ENCODE measurements at places on chromosomes 6 and 20.

- H3K27ac ChIP-seq, result peak overlapping the region; percentile 74
- H3K4me3 ChIP-seq, result no peak overlapping the region
- no peaks in the 10 kb centered on the region for H3K27me3 ChIP-seq
- H3K4me1 ChIP-seq, result peaks cover 6% of the 10 kb centered on the region
- DNase-seq, result peak; percentile 59
- peaks cover 9% of the 10 kb centered on the region for H3K36me3 ChIP-seq
Measured at GRCh38 chr6:36615018-36615761, 21.0 kb downstream of the SRSF3 start.

DNA sequence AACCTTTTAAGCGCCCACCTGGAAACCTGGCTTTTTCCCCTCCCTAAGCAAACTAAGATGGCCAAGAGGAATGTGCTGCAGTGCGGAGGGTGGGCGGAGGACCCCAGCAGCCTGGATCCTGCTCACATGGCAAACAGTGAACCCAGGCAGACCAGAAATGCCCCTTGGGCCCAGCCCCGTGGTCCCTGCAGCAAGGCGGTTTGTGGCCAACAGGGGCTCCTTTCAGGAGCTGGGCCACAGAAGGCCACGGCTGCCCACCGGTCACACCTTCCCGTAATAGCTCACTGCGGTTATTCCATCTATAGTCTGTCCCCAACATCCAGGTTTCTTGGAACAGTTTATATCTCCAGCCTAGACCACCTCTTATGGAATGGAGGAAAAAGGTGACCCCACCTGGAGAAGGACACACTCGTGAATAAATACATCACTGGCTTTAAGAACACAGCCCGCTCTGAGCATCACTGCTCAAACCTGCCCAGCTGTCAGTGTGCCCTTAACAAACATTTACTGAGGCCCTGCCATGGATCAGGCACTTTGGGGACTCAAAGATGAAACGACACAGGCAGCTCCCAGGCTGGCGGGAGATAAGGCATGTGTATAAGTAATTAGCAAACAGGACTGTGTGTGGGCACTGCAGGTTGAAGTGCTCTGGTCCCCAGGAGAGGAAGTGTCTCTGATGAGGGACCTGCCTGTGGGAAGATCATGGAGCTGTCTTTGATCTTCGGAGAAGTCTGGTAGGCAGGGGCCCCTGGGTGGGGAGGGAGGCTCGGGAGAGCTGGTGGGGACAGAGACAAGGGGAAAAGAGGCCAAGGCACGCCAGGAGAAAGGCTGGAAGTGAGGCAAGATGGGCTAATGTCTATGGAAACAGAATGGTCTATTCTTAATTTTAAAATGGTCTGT lies 3.2 kb upstream of the TUBB1 start:
- peak overlapping the region; percentile 70 for H3K4me3 ChIP-seq
- no peaks in the 10 kb centered on the region for H3K27me3 ChIP-seq
- peak overlapping the region; percentile 95 for H3K27ac ChIP-seq
- H3K36me3 ChIP-seq, result peaks cover 5% of the 10 kb centered on the region
- no peak for DNase-seq
- H3K4me1 ChIP-seq, result peaks cover 51% of the 10 kb centered on the region

GRCh38 chr6:136628996-136629395 lies 78.8 kb upstream of the MAP7 start:
- no peak overlapping the region for H3K27ac ChIP-seq
- peaks cover 33% of the 10 kb centered on the region for H3K36me3 ChIP-seq
- H3K4me3 ChIP-seq, result no peak overlapping the region
- H3K4me1 ChIP-seq, result no peaks in the 10 kb centered on the region
- no peak for DNase-seq

DNA sequence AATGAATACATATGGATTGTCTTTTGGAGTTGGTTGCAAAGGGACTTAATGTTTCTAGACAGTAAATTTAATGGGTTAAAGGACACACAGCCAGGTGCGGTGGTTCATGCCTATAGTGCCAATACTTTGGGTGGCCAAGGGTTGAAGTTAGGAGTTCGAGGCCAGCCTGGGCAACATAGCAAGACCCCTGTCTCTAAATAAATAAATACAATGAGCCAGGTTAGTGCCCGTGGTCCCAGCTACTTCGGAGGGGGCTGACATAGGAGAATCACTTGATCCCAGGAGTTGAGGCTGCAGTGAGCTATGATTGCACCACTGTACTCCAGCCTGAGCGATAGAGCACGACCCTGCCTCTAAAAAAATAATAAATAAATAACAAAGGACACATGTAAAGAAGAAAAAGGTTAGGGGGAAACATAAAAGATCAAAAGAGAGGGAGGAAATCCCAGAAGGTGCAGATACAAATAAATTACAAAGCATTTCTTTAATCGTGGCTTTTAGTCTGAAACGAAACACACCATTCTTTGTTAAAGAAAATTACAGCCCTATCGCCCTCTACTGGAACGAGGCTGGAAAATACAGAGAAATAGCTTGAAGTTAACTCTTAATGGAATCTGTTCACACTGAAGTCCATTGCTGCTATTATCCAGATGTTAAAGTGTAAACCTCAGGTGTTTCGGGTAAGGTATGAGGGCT lies 42.6 kb upstream of the SCML4 start:
- peaks cover 39% of the 10 kb centered on the region for H3K4me1 ChIP-seq
- H3K27me3 ChIP-seq, result no peaks in the 10 kb centered on the region
- peak overlapping the region; percentile 34 for H3K27ac ChIP-seq
- DNase-seq, result no peak
- H3K36me3 ChIP-seq, result peaks cover 7% of the 10 kb centered on the region
- peak overlapping the region; percentile 76 for H3K4me3 ChIP-seq

DNA sequence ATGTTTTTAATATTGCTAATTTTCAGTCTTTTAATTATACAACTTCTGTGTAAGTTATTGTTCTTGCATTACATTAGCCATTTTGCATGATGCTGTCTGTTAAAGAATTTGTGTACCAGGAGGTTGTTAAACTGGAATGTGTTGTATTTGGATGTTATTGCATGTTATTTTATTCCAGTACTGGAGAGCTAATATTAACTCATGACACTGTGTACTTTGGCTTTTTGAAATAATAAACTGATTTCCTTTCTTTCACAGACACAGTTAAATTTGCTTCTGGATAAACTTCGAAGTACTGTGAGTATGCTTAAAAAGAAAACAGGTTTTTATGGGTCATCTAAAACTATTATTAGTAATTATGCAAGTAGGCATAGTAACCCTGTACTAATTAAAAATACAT lies 121.3 kb downstream of the MYO6 start:
- no peak overlapping the region for H3K4me3 ChIP-seq
- no peaks in the 10 kb centered on the region for H3K36me3 ChIP-seq
- H3K27ac ChIP-seq, result no peak overlapping the region
- DNase-seq, result no peak
- peaks cover 4% of the 10 kb centered on the region for H3K27me3 ChIP-seq
- H3K4me1 ChIP-seq, result no peaks in the 10 kb centered on the region

DNA sequence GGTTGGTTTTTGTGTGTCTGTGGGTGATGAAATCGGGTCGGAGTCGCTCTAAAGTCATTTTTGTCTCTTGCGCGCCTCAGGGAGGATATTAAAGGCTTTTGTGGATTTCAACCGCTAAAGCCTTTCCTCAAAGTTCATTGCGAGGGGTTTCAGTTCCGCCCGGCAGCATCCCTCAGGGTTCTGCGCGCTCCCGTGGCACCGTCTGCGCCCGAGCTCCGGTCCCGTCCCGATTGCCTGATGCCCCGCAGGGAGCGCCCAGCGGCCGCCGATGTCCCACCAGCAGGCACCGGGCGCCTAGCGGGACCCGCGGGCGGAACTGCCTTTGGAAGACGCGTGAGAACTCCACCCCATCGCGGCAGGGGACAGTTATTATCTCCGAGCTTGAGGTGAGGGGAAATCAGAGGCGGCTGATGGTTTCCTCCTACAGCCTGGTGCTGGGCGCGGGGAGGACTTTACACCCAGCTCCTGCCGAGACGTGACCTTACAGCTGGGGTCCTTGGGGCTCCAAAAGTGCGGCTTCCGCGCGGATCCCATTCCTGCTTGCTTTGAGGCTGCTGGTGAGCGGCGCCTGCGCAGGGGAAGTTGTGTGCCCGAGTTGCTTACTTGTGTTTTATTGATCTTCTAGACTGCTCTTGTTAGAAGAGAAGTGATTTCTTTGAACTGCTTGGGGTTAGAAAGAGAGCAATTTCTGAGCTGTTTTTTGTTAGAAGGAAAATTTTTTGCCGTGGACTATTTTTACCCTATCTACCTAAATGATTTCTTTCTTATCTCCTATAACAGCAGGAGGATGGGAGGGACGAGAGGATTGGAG lies 27.1 kb downstream of the ULBP1 start:
- H3K27ac ChIP-seq, result peak overlapping the region; percentile 95
- DNase-seq, result peak; percentile 53
- H3K27me3 ChIP-seq, result peaks cover 88% of the 10 kb centered on the region
- peak overlapping the region; percentile 86 for H3K4me3 ChIP-seq
- peaks cover 14% of the 10 kb centered on the region for H3K36me3 ChIP-seq
- H3K4me1 ChIP-seq, result peaks cover 39% of the 10 kb centered on the region

- no peak for DNase-seq
- H3K4me1 ChIP-seq, result peaks cover 32% of the 10 kb centered on the region
- no peaks in the 10 kb centered on the region for H3K36me3 ChIP-seq
Measured at GRCh38 chr6:36733300-36733699, 35.7 kb downstream of the RAB44 start.

DNA sequence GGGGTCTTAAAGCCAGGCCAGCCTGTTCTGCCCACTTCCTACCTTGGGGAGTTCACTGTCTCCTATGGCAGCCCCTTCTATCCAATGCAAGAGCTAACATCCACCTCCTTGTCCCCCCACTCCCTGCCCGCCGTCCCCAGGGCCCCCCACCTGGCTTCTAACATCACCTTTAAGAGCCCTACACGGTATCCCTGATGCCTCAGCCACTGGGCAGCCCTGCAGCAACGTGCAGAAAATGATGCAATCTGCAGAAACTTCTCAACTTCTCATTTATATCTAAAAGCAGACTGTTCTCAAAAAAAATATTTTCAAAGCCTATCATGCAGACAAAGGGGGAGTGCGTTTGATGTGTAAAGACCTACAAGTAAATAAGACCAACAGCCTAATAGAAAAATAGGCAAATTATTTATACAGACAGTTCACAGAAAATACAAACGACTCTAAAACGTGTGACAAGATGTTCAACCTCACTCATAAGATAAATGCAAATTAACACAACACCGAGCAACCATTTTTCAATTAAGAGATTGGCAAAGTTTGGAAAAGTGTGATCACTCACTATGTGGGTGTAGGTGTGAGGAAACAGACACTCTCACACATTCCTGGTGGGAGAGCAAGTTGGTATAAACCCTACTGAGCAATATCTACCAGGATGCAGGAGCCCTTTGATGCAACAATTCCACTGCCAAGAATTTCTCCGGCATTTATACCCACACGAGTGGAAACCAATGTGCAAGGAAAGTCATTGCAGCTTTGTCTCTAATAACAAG lies 15.1 kb upstream of the HCK start:
- DNase-seq, result no peak
- H3K4me3 ChIP-seq, result no peak overlapping the region
- H3K36me3 ChIP-seq, result no peaks in the 10 kb centered on the region
- peaks cover 56% of the 10 kb centered on the region for H3K4me1 ChIP-seq

DNA sequence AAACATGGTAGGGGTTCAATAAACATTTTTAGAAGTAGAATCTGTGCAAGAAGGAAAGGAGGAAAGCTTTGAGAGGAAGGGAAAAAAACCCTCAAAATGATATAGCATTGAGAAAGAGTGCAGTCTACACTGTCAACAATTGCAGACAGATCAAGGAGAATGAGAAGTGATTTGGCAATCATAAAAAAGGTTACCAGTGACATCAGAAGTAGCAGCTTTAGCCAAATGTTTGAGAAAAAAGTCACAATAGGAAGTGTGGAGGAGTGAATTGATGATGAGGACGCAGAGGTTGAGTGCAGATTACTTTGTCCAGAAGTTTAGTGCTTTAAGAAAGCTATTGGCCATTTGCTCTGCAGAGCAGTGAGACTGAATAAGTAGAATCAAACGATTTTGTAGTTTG lies 155.0 kb downstream of the GJA1 start:
- H3K27me3 ChIP-seq, result no peaks in the 10 kb centered on the region
- no peak for DNase-seq
- no peaks in the 10 kb centered on the region for H3K36me3 ChIP-seq
- no peaks in the 10 kb centered on the region for H3K4me1 ChIP-seq
- no peak overlapping the region for H3K4me3 ChIP-seq
- no peak overlapping the region for H3K27ac ChIP-seq

GRCh38 chr20:35303382-35303734 lies 11.1 kb upstream of the FAM83C start:
- H3K36me3 ChIP-seq, result no peaks in the 10 kb centered on the region
- H3K4me3 ChIP-seq, result no peak overlapping the region
- H3K27me3 ChIP-seq, result no peaks in the 10 kb centered on the region
- no peak overlapping the region for H3K27ac ChIP-seq
- DNase-seq, result no peak

- DNase-seq, result no peak
- H3K36me3 ChIP-seq, result no peaks in the 10 kb centered on the region
- H3K27me3 ChIP-seq, result no peaks in the 10 kb centered on the region
- H3K27ac ChIP-seq, result no peak overlapping the region
- no peak overlapping the region for H3K4me3 ChIP-seq
- no peaks in the 10 kb centered on the region for H3K4me1 ChIP-seq
Measured at GRCh38 chr6:100693249-100693927, 187.7 kb downstream of the ASCC3 start.

GRCh38 chr20:3539311-3540107 lies 68.7 kb downstream of the ATRN start:
- H3K27ac ChIP-seq, result no peak overlapping the region
- no peaks in the 10 kb centered on the region for H3K4me1 ChIP-seq
- no peaks in the 10 kb centered on the region for H3K27me3 ChIP-seq
- DNase-seq, result no peak
- H3K4me3 ChIP-seq, result no peak overlapping the region

- peaks cover 93% of the 10 kb centered on the region for H3K4me1 ChIP-seq
- peak overlapping the region; percentile 30 for H3K27ac ChIP-seq
- H3K36me3 ChIP-seq, result no peaks in the 10 kb centered on the region
- no peaks in the 10 kb centered on the region for H3K27me3 ChIP-seq
- DNase-seq, result no peak
Measured at GRCh38 chr6:156848533-156848932, 71.4 kb downstream of the ARID1B start.

- H3K27me3 ChIP-seq, result no peaks in the 10 kb centered on the region
- H3K27ac ChIP-seq, result no peak overlapping the region
- no peak for DNase-seq
- no peaks in the 10 kb centered on the region for H3K36me3 ChIP-seq
Measured at GRCh38 chr6:67698534-67698933, 936.5 kb upstream of the ADGRB3 start.

- no peak for DNase-seq
- no peaks in the 10 kb centered on the region for H3K36me3 ChIP-seq
- H3K4me3 ChIP-seq, result no peak overlapping the region
- peaks cover 7% of the 10 kb centered on the region for H3K27me3 ChIP-seq
- H3K27ac ChIP-seq, result no peak overlapping the region
Measured at GRCh38 chr6:104229057-104229456, 630.7 kb downstream of the HACE1 start.

DNA sequence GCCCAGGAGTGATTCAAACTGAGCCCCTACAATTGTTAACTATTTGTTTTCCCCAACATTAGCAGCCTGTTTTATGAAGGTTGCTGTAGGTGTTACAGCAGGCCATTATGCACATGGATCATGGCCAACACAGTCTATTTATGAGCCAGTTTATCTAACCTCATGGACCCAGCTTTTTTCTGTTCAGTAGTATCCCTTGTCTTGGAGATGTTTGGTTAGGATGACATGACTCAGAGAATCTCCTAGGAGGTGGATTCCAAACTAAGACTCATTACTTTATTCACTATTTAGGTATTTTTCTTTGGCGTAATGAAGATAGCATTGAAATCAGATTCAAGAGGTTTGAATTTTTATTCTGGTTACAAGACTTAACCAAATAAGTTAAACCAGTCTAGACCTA lies 62.8 kb upstream of the TFB1M start:
- H3K4me3 ChIP-seq, result no peak overlapping the region
- no peak for DNase-seq
- peaks cover 5% of the 10 kb centered on the region for H3K4me1 ChIP-seq
- no peaks in the 10 kb centered on the region for H3K36me3 ChIP-seq
- H3K27ac ChIP-seq, result no peak overlapping the region
